ENCODE measurements at places on chromosomes 6 and 20.

DNA sequence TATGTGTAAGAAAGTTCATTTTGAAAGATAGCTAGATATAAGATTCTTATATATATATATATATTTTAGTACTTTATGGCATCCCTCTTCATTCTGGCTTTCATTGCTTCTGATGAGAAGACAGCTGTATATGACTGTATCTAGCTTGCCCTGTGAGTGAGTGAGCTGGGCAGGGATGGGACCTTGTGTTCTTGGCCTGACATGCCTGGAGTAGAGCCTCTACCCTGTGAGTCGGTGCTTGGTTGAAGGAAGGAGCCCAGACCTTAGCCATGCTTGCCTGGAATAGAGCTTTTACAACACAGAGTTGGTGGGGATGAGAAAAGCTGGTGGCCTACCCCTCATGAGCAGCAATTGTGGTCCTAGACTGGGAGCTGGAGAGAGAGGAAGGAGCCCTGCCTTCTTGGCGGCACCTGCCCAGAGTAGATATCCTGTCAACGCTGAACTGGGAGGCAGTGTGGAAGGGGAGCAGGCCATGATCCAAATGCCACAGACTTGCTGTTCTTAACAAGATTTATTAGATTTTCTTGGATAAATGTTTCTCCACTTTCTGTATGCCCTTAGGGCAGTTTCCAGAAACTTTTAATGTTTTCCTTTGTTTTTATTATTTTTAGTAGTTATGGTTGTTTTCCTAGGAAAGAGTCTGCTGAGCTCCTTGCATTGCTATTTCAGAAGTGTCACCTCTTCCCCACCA lies 31.6 kb downstream of the FIG4 start:
- DNase-seq: no peak

DNA sequence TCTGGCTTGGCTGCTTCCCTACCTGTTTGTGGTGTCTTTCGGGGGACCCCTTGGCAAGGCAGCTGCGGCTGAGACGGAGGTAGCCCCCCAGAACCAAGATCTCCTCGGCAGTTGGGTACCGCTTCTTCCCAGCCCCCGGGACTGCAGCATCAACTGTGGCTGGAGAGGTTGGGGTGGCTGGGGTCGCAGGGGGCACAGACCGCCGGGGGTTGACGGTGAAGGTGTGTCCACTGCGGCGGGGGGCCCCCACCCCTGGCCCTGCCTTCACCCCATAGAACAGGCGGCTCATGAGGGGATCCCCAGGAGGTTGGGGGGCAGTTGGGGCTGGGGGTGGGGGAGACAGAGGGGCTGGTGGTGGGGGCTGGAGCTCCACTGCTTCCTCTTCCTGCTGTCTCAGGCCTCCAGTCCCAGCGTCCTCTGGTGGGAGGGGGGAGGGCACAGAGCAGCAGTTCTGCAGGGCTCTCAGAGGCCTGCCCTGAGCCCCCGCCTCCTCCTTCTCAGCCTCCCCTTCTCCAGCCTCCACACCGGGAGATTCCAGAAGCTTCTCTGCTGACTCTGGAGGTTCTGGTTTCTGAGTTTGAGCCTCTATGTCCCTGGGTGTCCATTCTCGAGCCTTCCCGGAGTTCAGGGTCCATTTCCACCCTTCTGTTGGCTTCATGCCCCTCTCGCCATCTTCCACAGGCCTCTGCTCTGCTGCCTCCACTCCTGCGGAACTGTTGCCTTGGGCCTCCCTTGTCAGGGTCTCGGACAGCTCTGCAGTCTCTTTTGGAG lies 1.9 kb downstream of the PPP1R18 start:
- no peak for DNase-seq

- no peak for DNase-seq
These were observed 348.1 kb downstream of the CDC5L start for GRCh38 chr6:44735630-44735963.

- no peak for DNase-seq
These were observed 1.3 kb downstream of the BLCAP start for GRCh38 chr20:37526238-37526838.

GRCh38 chr6:119443993-119444641 lies 94.6 kb upstream of the MAN1A1 start:
- no peak for DNase-seq

GRCh38 chr6:38163186-38164130 lies 343.9 kb downstream of the ZFAND3 start:
- no peak for DNase-seq

GRCh38 chr6:137290601-137291261 lies 71.5 kb upstream of the IFNGR1 start:
- no peak for DNase-seq

DNA sequence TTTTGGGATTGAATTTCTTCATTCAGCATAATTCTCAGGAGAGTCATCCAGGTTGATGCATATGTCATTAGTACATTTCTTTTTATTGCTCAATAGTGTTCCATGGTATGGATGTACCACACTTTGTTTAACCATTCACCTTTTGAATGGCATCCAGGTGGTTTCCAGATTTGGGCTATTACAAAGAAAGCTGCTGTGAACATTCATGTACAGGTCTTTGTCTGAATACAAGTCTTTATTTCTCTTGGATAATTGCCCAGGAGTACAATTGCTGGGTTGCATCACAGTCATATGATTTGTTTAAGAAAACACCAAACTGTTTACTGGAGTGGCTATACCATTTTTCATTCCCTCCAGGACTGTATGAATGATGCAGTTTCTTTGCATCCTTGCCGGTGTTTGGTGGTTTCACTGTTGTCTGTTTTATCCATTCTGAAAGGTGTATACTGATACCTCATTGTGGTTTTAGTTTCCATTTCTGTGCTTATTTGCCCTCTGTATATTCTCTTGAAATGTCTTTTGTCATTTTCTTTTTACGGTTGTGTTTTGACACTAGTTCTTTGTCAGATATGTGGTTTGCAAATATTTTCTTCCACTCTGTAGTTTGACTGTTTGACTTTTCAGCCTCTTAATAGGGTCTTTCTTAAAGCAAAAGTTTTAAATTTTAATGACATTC lies 8.8 kb downstream of the CDKAL1 start:
- no peak for DNase-seq

DNA sequence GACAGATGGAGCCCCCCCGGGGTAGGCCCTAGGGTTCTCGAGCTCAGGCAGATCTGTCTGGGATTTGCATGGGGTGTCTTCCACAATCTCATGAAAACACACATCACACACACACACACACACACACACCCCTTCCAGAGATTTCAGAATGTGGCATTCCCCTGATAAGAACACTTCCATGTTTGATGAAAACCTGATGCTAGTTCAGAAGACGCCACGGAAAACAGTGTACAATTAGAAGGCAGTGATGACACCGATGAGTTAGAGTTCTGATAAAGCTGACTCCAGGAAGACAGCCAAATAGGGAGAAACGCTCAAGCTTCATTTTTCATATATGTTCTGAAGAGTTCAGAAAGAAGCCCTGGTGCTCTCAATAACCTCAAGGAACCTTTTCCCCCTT lies 438.7 kb upstream of the JARID2 start:
- DNase-seq: no peak

DNA sequence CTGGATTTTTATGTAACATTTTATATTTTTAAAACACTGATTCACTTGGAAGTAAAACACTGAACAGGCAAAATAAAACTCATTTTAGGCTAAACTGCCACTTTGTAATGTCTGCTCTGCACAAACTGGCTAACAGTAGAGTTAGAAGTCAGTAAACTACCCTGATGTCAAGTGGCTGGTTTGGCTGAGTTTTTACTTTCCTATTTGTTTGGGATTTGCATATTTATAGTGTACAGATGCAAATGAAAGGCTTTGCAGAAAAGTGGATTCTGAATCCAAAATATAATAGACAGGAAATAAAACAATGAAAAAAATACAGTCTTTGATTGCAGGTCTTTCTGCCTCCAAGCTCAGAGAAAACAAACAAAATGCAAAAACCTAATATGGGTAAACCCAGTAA lies 213.1 kb downstream of the CDH26 start:
- no peak for DNase-seq

DNA sequence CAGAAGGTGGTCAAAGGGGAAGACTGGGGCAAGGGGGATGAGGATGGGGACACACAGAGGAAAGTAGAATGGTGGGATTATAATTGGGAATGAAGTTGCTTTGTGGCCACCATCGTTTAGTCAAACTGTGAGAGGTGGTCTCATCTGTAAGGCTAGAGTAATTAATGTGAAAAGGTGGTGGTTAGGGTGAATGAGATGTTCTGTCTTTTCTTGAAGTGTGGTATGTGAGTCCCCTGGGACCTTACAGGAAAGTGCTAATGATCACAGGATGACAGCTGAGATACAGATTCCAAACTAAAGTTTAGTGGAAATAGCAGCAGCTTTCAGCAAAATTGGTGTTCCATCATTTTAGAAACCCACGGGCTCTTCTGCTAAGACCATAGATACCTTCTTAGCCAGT lies 10.7 kb downstream of the ZFAND3 start:
- no peak for DNase-seq

DNA sequence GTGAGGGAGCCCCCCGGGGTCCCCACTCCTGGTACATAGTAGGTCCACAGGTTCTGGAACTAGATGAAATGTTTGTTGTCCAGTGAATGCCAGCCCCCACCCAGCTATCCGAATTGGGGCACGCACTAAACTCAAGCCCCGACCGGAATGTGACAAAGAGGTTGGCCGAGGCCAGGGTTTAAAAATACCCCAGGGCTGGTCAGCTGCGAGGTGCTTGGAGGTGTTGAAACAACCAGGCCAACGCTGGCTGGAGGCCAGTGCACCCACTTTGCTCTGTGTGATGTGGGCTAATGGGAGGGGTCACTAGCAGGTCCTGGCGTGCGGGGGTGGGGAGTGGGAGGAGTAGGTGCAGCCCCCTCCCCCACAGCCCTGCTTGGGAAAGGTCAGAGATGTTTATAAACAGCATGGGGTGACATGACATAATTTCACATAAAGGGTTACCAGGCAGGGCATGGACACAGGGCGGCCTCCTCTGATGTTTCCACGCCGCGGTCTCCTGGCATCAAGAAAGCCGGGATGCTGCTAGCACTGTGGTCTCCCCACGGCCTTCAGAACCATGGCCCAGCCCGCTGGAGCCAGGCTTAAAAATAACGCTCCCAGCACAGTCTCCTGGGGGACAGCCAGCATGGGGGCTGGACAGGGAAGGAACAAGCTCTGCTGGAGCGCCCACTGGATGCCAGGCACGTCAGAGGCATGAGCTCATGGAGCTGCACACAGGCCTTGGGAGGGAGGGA lies 111.2 kb upstream of the PTPN1 start:
- DNase-seq: no peak

- no peak for DNase-seq
These were observed 197.9 kb downstream of the TRIM27 start for GRCh38 chr6:28725890-28726348.

DNA sequence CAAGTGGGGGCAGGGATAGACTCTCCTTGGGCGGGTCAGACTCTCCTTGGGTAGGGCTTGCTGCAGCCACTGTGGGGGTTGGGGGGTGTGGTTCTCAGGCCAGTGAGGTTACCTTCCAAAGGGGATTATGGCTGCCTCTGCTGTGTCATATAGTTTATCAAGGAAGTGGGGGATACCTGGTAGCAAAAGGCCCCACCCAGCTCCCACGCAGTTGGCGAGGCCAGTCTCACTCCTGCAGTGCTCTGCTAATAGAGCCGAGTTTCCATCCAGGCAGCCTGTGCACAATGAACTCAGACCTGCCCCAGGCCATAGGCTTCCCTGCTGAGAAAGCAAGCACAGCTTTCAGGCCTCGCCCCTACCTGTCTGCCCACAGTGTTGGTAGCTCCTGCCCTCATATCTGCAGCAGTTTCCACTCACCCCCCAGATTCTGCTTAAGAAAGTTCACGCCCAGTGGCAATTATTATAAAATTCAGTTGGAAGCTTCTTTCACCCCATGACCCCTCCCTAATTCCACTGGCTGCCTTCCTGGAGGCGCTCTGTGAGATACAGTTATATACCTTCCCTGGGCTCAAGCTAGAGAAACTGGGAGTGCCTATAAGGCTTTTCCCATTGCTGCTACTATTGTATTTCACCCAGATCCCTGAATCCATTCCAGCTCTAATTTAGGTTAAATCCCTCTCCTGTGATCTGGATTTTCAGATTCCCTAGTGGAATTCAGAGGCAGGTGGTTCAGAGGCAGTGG lies 56.1 kb downstream of the HDDC2 start:
- no peak for DNase-seq

DNA sequence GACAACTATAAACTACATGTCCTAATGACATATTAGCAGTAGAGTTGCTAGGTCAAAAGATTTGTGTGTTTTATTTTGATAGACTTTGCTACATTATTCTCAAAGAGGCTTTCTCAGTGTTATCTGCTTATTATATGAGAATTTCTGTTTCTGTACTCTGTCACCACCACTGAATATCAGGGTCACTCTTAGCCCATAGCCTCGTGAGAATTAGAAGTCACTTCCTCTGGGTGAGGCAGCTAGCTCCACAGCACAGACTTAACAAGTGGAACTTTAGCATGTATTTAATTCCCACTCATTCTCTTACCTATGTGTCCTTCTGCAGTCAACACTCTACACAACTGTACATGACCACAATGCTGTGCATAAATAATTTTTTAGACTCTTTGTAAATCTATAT lies 6.7 kb downstream of the PHACTR2 start:
- DNase-seq: no peak

DNA sequence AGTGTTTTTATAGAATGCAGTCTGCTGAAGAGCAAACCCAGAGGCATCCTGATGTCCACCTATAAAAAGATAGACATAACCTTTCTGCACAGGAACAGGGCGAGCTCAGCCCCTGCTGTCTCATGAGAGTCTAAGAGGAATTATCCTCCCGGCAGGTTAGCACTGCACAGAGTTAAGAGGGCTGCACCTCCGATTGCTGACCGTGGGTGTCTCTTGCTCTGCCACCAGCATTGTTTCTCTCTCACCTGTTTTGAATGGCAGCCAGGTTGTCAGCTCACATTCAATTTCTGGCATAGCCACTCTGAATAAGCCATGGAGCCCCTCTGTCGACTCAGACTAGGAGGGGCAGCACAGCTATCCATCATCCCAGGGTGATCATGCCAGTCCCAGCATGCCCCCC lies 211.2 kb downstream of the PHACTR1 start:
- DNase-seq: no peak

GRCh38 chr20:3420211-3420707 lies 12.8 kb upstream of the DNAAF9 start:
- no peak for DNase-seq

DNA sequence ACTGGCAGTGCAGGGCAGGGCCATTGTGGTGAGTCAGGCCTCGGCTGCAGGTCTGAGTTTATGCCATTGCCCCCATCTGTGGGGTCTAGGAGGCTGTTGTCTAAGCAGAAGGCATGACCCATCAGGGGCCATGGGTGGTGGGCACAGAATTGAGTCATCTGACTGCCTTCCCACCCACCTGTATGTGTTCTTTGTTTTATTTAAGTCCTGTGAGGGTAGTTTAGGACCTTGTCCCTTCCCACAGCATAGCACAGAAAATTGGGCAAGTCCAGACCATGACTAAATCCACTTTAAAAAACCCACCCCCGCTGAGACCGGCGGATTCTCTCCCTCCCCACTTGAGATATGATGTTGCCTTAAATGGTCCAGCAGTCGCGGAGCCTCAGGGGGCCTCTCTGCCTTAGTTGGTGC lies 40.3 kb downstream of the ERMARD start:
- DNase-seq: no peak

Measured in H54 (cell line).